Suppressor macrophage (primary cell): ENCODE measurements at places on chromosomes 6 and 20.
A peak's percentile ranks its signal among the peaks of the same experiment; 100 is the strongest.

- peak; percentile 79 for DNase-seq
Observed at GRCh38 chr20:57388953-57389694, 2.1 kb upstream of the RBM38 start.

DNA sequence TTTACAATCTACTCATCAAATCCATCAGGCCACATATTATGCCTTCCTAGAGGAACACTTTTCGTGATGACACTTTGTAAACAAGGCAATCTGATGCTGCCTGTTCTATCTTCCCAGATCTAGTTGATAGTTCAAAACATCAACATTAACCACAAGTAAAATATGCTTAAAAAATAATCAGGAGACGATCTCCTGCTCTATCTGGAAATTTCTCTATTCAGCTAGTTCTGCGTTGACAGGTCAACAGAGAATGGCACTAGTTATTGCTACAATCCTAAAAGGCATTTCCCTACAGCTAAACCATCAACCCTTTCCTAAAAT is 2.1 kb downstream of the B4GALT5 start:
- no peak for DNase-seq

DNA sequence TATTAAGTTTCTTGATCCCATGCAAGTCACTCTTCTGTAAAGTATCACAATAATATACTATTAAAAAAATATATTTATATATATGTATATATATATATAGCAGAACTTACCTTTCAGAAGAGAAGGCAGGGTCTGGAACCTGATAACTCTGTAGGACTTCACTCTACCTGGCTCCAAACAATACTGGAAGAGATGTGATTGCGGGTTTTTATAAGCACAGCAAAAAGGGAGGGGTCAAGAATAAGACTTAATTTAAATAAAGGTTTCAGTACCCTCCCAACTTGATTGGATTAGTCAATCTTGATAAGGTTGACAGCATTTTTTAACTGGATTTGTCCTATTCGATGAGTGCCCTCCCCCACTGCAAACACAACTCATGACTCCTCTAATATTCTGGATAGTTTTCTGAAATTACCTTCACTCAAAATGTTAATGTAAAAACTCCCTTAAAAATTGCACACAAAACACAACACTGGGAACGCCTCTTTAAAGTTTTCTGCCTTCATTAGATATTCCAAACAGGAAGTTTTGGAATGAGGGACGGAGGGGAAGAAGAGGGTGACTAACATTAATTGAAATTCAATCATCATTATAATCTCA is 4.0 kb upstream of the ZNF217 start:
- DNase-seq: no peak

GRCh38 chr6:36612101-36612625 is 18.0 kb downstream of the SRSF3 start:
- no peak for DNase-seq
